Urothelium cell line (cell line): ENCODE measurements at places on chromosomes 13 and 19.

- no peak for DNase-seq
Measured at GRCh38 chr19:46762245-46762890, 16.1 kb upstream of the STRN4 start.

- DNase-seq: no peak
Measured at GRCh38 chr13:74131227-74131626, 3.0 kb downstream of the KLF12 start.

GRCh38 chr19:1035998-1036621 lies 3.8 kb upstream of the ABCA7 start:
- no peak for DNase-seq

- no peak for DNase-seq
Measured at GRCh38 chr19:15194938-15195337, 5.9 kb downstream of the NOTCH3 start.

DNA sequence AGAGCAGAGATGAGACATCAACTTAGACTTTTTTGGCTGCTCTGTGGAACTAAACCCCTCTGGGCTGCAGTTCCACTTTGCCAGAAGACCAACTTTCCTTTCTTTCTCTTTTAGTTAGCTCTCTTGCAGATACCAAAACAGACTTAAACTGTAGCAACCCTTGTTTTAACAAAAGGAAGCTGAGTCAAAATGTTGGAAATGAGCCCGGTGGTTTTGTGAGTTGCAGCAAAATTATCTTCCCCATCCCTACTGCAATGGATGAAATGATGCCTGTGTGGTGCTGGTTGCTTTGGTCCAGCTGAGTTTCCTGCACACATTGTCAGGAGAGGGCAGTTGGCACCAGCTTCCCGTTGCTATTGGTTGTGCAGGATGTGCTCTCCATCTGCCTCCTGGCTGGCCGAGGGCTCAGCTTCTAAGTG lies 115.3 kb downstream of the LRCH1 start:
- DNase-seq: peak; percentile 2

DNA sequence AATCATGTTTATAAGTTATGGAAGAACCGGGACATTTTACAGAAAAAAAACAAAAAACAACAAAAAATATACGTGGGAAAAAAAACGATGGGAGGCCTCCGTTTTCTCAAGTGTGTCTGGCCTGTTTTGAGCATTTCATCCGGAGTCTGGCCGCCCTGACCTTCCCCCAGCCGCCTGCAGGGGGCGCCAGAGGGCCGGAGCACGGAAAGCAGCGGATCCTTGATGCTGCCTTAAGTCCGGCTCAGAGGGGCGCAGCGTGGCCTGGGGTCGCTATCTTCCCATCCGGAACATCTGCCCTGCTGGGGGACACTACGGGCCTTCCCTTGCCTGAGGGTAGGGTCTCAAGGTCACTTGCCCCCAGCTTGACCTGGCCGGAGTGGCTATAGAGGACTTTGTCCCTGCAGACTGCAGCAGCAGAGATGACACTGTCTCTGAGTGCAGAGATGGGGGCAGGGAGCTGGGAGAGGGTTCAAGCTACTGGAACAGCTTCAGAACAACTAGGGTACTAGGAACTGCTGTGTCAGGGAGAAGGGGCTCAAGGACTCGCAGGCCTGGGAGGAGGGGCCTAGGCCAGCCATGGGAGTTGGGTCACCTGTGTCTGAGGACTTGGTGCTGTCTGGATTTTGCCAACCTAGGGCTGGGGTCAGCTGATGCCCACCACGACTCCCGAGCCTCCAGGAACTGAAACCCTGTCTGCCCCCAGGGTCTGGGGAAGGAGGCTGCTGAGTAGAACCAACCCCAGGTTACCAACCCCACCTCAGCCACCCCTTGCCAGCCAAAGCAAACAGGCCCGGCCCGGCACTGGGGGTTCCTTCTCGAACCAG lies 1.8 kb upstream of the APOE start:
- DNase-seq: peak; percentile 75
